ENCODE measurements at places on chromosomes 2 and 18.

DNA sequence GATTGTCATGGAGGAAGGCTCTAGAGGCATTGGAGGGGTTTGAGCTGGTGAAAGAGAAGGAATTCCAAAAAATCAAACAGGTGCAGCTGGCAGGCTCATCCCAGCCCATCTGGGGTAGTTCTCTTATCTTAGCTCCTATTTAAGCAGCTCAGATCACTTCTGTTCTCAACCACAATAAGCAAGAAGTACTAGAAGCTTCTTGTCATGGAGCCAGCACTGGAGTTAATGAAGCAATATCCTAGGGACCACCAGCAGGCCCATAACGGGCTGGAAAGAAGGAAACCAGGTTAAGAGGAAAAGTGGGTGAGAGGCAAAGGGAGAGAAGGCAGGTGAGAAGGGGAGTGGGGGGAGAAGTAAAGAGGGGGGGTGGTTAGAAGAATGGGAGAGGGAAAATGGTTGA, 100.7 kb upstream of the ZFP36L2 start:
- DNase-seq = no peak

DNA sequence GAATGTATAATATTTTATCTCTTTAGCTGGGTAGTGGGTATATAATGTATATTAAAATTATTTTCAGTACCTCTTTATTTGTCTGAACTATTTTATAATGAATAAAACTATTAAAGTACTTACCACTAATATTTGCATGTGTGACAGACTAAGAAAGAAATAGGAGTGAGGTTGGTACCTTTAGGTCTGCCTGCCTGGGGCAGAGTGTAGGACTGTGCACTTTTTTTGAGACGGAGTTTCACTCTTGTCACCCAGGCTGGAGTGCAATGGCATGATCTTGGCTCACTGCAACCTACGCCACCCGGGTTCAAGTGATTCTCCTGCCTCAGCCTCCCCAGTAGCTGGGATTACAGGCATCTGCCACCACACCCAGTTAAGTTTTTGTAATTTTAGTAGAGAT, 18.8 kb downstream of the NCOA1 start:
- DNase-seq = no peak

DNA sequence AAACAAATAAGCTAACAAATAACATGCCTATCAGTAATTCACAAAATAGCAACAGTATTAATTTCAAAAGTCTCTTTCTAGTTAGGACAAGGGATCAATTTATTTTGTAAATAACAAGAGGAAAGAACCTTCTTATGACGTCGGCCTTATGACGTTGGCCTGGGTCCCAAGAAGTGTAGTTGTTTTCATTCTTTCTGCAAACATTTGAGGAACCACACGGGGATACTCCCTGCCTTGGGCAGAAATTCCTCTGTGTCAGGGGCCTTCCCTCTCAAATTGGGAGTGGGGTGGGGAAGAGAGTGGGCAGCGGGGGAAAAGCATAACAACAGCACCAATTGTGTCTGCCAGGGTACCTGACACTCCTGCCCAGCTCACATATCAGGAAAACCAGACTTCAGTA, 1.3 kb downstream of the CCDC68 start:
- no peak for DNase-seq

DNA sequence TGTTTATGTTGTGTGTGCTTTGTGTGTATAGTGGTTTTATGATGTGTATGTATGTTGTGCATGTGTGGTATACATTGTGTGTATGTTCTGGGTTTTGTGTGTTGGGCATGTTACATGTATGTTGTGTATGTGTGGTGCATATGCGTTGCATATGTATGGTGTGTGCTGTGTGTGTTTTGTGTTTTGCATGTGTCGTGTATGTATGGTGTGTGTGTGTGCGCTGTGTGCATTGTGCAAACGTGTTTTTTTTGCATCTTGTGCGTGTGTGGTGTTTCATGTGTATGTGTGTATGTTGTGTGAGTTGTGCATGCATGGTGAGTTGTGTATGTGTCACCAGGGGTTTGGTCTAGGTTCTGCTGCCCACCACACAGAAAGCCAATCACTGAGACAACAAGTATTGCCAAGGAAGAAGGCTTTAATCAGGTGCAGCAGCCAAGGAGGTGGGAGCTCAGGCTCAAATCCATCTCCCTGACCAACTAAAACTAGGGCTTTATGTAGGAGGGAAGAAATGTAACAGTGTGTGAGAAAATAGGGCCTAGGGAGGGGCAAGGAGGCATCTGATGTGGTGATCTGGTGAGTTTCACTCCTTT, 115.7 kb downstream of the FAM168B start:
- no peak for DNase-seq

GRCh38 chr2:53028225-53028624, 739.4 kb upstream of the CHAC2 start:
- DNase-seq = no peak
